ENCODE measurements at places on chromosomes 6 and 20.

GRCh38 chr6:132361101-132361500, 40.2 kb downstream of the MOXD1 start:
- no peak for DNase-seq

DNA sequence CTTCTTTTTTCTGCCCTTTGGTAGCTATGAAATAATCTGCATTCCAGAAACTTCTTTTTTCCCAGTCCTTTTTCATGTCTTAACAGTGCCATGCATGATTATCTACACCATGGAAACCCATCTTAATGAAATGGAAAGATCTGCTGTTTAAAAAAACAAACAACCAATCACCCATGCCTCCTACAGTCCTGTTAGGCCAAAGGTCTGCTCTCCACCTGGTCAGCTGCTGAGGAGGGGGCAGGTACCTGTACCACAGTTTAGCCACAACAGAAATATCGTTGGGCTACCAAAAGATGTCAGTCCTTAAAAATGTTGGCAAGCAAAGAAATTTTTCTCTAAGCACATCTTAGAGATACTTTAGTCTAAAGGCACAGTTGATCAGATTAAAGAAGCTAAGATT, 112.6 kb downstream of the SLC16A10 start:
- no peak for DNase-seq

GRCh38 chr6:137099689-137100403, 55.1 kb upstream of the IL20RA start:
- no peak for DNase-seq

DNA sequence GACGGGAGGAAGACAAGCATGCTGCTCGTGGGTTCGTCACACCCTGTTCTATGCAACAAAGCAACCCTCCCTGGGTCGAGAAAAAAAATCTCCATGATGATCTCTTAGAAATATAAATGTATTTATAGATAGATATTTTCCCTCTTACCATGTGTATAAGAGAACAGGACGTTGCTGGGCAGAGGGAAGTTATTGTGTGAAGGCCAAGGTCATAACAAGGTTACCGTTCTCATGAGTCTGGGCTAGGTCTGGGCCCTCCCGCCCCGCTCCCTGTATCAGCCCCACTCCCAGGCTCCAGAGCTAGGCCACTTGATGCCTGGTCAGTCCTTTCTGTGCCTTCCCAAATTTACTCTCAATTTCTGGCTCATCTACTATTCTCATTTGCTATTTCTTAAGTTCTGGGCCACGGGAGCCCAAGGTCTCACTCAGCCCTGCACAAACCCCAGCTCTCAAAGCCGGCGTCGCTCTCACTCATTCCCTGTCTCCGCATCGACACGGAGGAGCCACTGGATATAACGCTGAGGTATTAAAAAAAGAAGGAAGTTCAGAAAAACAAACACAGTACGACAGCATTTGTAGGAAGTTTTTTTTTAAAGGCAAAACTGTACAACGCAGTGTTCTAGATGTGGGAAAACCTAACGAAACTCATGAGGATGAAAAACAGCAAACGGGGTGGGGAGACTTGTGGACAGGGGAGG, 96.8 kb downstream of the PSMG4 start:
- peak; percentile 46 for DNase-seq

DNA sequence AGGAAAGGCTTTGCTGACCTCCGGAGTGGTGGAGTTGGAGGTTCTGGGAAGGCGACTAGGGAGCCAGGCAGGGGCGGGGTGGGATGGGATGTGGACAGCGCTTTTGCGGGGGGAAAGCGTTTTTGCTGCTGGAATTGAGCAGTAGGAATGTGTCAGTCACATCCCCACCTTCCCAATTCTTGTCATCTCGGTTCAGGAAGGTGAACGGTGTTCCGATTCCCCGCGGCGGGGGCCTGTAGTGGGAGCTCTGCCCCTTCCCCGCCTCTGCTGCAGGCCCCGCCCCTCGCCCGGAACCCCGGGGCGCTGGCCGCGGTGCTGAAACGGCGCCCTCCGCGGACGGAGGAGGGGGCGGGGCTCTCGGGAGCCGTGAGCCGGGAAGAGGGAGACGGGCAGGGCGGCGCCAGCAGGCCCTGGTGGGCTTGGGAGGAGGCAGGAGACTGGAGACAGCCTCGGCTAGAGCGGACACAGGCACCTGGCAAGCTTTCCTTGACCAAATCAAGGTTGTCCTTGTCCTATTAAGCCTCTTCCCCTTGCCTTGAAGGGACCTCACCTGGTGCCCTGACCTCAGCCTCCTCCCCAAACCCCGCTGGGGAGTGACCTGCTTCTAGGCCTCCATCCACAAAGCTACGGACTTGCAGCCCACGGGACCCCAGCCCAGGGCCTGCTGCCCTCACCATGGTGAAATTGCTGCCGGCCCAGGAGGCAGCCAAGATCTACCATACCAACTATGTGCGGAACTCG, at the start of gene LHFPL5:
Gene LHFPL5 (plus strand): TSS at position 357 of the 741 bp plus-strand sequence. CDS start 319 bp downstream, at position 676.
- DNase-seq, result peak; percentile 34
